Type B pancreatic cell (in vitro differentiated cells): ENCODE measurements at places on chromosomes 7 and 10.

DNA sequence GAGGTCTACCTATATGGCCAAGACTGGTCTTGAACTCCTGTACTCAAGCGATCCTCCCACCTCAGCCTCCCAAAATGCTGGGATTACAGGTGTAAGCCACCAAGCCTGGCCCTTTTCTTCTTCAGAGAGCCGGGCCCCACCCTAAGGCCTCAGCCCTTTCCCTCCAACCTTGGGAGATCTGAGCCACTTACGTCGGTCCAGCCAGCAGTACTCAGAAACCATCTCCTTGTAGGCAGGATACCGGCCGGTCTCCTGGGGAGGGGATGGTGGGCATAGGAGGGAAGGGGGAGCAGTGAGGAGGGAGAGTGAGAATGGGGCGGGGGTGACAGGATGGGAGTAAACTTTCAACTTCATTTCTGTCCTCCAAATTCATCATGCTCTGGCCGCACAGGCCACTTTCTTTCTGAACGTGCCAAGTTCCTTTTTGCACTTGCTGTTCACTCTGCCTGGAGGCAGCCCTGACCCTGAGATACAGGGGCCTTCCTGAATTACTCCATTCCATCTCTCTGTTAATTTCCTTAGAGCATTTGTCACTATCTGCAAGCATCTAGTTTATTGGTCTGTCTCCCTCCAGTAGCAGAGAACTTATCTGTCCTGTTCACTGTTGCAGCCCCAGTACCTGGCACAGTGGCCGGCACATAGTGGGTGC is 10.4 kb downstream of the PDZD7 start:
- no peak for DNase-seq

DNA sequence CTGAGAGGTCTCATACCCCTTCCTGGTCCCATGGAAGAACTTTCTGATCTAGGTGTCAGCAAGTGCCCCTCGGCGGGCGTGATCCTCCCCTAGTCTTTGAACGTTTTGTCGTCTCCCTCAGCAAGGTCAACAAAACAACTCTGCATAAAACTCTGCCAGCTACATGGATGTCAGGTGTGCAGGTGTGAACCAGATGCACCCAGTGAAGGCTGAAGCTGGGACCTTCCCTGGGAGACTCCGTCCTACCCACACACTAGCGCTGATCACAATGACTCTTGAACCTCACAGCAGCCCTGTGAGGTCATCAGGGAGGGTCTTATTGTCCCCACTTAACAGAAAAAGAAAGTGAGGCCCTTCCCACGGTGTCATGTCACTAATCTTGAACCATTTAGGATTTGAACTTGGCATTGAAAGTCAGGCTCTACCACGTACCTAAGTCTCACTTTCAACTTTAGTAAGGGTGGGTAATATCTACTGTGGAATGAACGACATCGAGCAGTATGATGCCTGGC is 68.1 kb downstream of the VSTM4 start:
- DNase-seq = no peak

DNA sequence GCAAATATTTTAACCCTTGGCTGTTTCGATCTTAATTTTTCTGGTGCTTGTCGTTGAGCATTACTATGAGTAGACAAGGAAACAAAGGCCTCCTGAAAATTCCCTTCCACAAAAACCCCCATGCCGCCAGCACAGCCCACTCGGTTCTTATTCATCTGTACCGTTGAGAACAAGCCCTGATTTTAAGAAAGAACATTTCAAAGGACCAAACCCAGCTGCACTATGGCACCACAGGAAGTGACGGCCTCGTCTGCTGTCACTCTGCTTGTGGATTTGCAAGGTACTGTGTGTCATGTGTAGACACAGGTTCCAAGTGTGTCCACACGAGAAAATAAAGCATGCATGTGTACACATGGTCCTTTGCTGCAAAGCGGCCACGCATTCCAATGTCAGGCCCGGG is 285.2 kb downstream of the DNAJB6 start:
- no peak for DNase-seq

DNA sequence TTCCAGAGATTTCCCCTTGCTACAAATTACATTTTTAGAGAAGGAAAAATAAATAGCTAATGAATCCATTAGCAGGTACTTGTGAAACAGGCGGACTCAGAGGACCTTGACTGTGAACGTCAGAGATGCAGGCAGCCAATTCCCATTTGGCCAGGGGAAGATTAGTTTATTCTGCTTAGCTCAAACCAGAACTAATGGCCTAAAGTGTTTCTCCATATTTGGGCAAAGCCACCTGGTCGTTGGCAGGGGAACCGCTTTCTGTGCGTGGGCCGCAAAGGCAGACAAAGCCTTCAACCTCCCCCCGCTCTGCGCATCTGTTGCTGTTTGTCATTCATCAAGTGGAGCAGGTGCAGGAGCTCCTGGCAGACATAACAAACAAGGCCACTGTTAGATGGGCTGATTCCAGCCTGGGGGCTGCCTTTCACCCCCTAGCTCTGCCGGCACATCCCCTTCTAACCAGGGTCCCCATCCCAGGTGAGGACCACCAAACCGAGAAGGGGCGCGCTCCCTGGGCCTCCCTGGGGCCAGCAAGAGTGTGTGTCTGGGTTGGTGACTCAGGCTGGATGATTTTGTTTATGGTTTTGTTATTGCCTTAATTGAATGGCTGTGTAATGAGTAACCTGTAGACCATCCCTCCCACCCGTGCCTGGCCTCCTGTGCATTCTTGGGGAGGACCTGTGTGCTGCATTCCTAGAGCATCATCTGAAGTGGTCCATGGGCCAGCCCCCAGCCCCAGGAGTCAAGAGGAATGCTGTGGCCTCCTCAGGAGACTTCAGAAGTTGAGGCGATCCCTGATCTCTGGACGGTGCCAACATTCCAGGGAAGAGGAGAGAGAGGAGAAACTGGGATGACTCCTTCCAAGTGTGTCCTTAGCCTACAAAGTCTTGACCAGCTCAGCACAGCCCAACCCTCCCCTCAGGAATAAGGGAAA is 14.5 kb upstream of the CPA1 start:
- no peak for DNase-seq

GRCh38 chr7:106152313-106152665 is 40.2 kb upstream of the SYPL1 start:
- DNase-seq = no peak

- DNase-seq = no peak
These were observed 328.4 kb upstream of the GNAI1 start for GRCh38 chr7:79806161-79806734.

DNA sequence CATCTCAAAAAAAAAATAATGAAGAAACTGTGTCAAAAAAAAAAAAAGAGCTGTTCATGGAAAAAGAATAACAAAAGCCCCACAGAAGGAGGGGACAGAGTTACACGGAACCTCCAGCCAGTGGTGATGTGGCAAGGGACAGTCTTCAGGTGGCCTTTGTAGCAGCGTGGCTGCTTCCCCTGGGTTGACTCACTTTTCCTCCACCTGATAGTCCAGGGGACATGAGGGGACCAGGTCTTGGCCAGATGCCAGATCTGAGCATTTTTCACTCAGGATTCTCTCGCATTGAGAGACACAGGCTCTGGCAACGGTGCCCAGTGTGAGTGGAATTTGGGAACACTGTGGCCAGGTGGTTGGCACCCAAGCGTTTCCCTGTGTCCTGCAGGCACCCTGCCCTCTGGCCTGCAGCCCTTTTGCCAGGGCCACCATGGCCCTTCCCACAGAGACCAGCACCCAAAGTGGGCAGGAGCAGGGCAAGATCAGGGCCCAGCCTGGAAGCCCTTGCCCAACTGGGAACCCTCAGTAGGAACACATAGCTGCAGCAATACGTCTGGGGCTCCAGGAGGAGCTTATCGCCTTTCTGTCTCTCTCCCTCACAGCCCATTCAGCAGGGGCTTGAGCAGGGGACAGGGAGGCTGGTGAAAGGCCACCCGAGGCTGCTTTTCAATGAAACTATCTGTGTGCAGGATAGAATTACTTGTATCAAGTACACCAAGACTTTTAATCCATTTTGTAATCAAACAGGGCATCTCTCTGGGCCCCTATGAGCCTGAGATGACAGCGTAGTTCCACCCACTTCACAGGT is 159.1 kb downstream of the UBE2H start:
- DNase-seq = no peak

GRCh38 chr10:48748573-48748972 is 63.9 kb downstream of the WDFY4 start:
- no peak for DNase-seq

DNA sequence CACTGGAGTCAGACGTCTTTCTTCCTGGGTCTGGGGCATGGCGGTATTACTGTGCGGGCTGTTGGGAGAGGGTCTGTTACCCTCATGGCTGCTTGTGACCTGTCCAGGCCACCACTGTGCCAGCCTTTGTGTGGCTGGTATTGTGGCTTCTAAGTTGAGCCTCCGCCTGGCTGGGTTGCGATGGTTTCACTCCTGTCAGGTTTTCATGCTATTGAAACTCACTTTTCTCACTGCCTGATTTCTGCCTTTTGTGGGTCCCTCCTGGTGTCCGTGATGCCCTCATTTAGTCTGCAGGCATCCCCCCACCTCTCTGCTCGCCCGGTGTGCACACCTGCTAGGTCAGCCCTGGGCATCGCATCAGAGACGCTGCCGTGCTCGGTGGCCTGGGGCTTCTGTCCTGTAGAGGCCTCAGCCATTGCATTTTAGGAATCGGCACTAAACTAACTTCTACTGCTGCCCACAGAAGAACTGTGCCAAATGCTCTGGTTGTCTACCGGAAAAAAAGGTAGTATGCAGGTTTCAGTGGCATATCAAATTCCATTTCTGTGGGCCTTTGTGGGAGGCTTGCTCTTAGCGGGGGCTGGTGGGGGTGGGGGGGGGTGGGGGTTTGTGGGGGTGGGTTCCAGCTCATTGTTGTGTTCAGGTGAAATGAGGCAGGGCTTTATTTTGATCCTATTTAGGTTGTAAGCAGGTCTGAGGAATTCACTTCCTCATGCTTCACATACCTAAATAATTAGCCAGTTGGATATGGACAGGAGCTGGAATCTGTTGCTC is 64.3 kb downstream of the MGMT start:
- no peak for DNase-seq

DNA sequence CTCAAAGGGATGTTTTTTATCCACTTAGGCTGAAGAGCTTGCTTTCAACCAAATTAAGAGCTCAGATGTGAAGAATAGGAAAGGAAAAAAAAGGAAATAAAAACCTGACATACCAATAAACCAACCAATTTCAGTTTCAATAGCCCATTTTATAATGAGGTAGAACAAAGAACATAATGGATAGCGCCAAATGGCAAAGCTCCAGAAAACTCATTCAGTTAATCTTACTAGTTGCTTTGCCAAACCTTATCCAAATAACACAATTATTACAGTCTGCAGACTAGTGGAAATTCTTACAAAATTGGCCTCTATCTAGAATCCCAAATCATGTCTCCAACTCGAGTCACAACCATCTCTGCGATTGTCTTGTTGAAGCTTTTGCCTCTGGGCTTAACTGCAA is 337.0 kb downstream of the CRPPA start:
- DNase-seq = no peak

DNA sequence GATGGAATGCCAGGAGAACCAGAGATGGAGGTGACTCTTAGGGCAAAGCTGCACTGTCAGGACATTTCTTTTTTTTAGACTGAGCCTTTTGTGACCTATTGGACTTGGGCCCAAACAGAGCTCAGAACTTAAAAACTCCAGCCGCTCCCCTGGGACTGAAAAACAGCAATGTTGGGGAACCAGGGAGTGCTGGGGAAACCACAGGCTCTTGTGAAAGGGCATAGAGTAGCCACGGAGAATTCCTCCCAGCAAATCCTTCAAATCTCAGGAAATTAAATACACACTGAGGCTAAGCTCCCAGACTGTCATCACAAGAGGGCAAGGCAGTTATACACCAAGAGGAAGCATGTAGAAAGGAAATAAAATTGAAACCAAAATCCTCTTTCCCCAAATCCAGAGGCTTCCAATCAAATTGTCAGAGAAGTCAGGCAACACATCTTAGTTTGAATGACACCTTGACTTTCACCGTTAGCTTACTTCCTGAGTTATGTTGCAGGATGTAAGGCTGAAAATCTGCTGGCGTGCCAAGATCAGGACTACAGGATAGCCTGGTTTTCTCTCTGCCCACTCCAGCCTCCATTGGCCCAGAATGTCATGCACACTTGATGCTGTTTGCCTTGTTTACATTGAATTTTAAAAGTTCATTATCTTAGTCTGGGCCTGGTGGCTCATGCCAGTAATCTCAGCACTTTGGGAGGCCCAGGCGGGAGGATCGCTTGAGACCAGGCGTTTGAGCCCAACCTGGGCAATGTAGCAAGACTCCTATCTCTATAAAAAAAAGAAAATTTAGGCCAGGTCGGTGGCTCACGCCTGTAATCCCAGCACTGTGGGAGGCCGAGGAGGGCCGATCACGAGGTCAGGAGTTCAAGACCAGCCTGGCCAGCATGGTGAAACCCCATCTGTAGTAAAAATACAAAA is 2.6 kb upstream of the RFC2 start:
- DNase-seq = no peak

GRCh38 chr7:28160551-28160991 is 20.0 kb downstream of the JAZF1 start:
- no peak for DNase-seq

DNA sequence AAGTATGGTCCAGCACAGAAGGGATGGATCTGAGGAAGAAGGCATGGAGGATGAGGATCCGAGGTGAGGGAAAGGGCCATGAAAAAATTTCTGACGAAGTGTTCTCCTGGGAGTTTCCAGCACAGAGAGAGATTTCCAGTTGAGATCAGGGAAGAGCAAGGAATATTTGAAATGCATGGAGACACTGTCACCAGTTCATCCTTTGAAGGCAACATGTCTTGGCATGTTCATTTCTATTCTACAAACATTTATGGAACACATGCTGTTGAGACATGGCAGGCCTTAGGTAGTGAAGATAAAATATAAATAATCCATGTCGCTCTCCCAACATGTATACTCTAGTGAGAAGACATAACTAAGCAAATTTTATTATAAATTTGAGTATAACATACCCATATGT is 234.0 kb upstream of the TCF7L2 start:
- no peak for DNase-seq

GRCh38 chr10:123245264-123245663 is 91.1 kb downstream of the BUB3 start:
- DNase-seq = no peak

DNA sequence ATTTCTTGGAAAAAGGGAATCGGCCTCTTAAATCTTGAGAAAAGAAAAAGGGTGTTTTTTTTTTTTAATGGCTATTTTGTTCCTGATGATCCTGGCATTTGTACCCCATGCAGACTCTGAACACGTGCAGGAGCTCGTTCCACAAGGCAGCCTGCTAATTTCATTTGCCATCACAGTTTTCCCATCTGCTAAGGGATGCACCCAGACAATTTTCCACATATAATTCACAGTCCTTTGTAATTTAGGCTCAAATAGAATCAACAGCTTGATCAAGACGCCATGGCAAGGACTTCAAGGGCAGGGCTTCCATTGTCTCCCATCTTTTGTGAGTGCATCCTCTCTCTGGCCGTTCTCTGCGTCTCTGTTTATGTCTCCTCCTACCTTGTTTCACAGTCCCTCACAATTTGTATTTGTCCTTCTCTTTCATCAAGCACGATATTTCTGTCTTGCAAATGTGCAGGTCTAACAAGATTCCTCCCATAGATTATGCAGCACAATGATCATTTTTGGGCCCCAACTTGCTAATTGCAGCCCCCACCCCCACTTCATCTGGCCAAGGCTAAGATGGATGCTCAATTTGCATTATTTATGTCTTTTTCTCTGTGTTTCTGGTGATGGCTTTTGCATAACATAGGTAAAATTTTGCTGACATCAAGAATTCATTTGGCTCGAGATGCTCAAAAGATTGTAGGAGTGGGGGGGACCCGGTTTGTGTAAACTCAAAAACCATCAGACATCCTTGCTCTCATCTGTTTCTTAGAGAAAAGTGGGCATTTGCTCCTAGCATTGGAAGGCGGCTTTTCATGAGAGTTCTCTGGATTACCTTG is 356.0 kb upstream of the NPVF start:
- no peak for DNase-seq

- no peak for DNase-seq
These were observed 1308.2 kb downstream of the GATA3 start for GRCh38 chr10:9362721-9363120.

- DNase-seq = no peak
These were observed 452.9 kb upstream of the AKR1E2 start for GRCh38 chr10:4373098-4373497.
